SW 1271 (cell line): ENCODE measurements at places on chromosomes 1 and 21.

GRCh38 chr1:182681568-182681912 lies 2.8 kb downstream of the RGS8 start:
- no peak for DNase-seq

DNA sequence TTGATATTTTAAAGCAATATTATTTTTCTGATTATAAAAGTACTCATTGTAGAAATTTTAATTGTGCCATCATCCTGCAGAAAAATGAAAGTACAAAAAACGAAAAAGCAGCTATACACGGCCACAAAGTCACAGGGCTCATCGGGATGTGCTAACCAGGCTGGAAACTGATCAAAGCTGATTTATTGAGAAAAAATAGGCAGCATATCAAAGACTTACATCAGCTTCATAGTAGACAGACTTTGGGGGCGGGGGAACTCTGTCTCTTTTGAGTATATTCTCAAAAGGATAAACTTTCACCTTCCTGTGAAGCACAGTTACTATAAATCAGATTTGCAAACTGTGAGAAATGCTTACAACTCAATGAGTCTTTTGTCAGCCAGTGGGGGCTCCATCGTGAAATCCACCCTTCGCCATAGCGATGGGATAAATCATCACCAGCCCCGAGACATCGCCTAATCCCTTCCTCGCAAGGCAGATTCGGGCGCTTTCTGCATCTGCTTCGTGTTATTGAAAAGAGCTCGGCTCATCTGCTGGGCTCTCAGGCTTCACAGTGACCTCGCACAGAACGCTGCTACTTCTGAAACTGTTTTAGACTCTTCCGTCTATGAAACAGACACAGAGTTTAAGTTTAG lies 69.2 kb upstream of the ERG start:
- no peak for DNase-seq

DNA sequence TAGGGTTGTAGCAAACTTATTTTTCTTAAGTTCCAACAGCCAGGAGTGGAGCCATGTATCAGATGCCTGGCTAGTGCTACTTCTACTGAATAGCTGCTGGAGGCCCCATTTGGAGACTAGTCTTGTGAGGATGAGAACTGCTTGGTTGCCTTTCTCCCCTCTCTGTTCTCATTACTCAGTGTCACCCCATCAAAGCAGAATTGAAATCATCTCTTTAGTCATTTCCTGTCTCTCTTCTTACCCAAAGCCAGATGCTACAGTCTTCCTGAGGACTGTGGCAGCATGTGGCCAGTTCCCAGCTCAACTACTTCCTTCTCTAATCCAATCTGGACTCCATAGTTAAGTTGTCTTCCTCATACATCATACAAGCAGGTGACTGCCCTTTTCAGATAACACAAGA lies 197.5 kb downstream of the BRINP2 start:
- DNase-seq = no peak

DNA sequence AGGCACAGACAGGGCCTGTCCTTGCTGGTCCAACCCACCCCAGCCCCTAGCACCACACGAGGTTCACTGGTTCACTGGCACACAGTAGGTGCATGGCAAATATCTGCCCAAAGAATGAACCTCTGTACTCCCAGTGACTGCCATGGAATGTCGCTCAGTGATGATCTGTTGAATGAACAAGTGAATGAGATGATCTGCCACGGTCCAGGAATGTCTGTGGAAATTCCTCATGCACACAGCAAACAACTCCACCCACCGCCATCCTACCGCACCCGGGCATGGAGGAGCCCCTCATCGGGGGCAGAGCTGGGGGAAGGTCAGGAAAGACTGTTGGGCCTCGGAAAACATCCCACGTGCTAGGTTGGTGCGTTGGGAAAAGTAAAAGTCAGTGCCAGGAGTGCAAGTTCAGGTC lies 1.7 kb downstream of the HSPG2 start:
- DNase-seq = no peak

DNA sequence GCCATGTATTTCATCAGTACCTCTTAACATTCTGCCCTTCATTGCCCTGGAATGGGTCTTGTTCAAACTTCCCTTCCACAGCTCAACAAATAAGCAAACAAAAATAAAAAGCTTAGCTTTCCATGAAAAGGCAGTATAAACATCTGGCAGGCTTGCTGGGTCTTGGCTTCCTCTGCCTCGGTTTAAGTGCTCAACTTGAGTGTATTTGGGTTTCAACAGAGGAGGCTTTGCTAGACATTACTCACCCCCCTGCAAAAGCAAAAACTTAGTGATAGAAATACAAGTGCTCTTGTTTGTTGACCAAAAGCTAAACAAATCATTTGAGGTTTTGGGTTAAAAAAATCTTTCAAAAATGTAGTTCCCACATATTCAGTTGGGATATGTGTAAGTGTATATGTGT lies 518.5 kb downstream of the PLPP3 start:
- no peak for DNase-seq

DNA sequence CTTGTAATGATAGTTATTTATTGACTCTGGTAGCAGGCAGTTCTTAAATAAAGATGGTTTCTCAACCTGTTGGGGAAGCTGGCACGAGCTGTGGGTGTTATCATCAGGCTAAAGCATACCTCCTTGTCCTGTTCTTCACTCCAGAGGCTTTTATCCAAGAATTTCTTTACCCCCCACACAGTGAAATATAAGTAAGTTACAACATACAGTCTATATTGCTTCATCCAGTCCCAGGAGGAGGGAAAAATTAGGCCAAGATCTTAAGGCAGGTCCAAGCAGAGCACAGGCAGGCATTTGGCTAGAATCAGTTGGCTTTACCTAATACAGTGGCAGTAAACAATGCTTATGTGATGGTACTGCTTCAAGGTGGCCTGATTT lies 6.3 kb downstream of the TMEM81 start:
- no peak for DNase-seq

DNA sequence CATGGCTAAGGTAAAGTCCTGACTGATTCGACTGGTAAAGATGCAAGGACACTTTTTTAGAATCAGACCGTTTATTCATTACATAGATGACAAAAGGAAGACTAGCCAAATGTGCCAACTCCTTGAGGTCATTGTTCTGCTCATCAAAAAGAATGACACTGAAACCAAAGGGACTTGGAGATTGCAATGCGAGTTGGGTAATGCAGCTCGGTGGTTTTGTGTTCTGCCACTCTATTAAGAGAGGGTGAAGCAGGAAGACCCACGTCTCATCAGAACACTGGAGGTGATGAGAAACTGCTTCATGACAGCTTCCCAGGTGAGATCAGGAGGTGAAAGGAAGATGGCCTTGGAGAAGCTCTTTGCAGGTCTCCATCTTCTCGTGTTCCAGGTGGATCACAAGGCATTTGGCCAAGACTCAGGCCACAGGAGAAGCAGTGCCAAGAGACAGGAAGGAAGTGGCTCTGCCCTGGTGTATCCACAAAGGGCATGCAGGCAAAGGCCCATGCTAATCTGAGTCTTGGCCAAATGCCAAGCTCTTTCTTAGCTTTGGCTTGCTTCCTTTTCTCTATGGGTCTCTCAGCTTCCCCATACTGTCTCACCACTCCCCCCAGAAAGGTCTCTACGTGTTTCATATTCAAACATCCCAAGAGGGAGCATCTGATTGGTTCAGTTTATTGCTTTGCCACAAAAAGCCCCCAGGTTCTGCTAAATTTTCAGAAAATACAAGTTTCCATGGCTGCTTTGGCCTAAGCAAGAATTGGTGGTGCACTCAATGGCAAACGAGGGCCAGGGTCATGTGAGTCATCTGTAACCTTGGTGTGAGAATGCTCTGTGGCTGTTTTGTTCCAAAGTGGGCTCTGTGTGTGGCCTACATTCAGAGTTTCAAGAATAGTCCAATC lies 5.7 kb upstream of the CCT8 start:
- no peak for DNase-seq

- DNase-seq = no peak
Measured at GRCh38 chr1:28565726-28566125, 12.8 kb downstream of the TRNAU1AP start.

DNA sequence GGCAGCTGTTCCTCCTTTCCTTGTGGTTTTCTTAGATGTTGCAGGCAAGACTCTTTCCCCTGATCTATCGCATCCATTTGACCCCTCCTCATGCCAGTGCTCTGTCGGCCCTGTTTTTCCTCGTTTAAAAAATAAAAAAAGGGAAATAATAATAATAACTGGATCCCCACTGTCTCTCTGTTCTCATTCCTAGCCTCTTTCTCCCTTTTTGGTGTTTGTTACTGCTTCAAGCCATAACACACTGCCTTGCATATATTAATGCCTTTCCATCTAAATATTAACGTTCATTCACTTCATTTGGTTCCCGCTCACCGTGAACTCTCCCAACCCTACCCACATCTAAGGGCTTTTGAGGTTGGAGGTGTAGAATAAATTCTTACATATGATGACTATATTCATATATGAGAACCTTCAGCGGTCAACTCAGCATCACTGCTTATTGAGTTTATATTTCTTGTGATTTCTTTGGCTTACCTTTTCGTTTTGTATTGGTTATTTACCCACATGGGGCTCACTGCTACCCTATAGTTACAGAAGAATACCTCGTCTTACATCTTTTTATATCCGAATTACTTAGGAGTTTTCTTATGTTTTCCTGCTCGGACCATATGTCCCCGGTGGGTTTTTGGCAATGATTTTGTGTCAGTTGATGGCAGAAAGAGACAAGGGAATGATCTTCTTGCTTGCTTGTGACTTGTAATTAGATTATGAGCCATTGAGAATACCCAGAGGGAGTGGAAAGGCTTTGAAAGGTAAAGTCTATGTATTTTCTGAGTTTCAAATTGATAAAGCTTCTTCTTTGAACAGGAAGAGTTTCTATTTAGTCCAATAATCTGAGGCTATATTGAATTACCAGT lies 805 bp downstream of the ATG4C start:
- peak; percentile 37 for DNase-seq

DNA sequence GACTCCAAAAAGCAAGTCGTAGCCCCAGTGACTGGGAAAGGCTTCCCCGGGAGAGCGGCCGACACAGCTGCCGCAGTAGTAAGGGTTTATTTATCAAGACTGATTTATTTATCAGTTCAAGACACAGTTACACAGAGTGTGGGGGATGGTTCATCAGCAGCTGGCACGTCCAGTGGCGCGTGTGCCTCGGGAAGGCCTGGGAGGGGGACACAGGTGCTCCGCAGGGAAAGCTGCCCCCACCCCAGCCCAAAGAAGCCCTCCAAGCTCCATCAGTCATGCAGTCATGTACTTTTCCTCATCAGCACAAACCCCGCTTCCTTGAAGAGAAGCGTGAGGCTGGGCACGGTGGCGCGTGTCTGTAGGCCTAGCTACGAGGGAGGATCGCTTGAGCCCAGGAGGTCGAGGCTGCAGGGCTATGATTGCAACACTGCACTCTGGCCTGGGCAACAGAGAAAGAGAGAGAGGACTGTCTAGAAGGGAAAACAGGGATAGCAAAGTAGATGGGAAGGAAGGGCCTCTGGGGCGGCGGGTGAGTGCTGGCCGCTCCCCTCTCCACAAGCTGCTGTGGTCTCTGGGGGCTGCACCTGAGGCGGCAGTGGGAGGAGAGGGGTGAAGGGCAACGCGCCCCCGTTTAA lies 53.2 kb downstream of the PRKCZ start:
- no peak for DNase-seq

GRCh38 chr1:235199441-235199840 lies 38.4 kb upstream of the RBM34 start:
- no peak for DNase-seq

- no peak for DNase-seq
Measured at GRCh38 chr1:6462412-6463119, 3.4 kb downstream of the TNFRSF25 start.

GRCh38 chr21:39637197-39637970 lies 24.6 kb downstream of the B3GALT5 start:
- no peak for DNase-seq

- DNase-seq = no peak
Measured at GRCh38 chr1:44701141-44701573, 26.6 kb downstream of the ARMH1 start.

- DNase-seq = no peak
Measured at GRCh38 chr1:160409486-160409885, 9.1 kb downstream of the VANGL2 start.

- peak; percentile 34 for DNase-seq
Measured at GRCh38 chr1:110630839-110631663, 24.9 kb upstream of the KCNA2 start.
